CD4-positive, alpha-beta T cell treated with Interleukin-15 for 1 hour (primary cell): ENCODE measurements at places on chromosomes 3 and 15.

GRCh38 chr3:115084686-115085085 lies 62.4 kb downstream of the ZBTB20 start:
- no peak for DNase-seq

DNA sequence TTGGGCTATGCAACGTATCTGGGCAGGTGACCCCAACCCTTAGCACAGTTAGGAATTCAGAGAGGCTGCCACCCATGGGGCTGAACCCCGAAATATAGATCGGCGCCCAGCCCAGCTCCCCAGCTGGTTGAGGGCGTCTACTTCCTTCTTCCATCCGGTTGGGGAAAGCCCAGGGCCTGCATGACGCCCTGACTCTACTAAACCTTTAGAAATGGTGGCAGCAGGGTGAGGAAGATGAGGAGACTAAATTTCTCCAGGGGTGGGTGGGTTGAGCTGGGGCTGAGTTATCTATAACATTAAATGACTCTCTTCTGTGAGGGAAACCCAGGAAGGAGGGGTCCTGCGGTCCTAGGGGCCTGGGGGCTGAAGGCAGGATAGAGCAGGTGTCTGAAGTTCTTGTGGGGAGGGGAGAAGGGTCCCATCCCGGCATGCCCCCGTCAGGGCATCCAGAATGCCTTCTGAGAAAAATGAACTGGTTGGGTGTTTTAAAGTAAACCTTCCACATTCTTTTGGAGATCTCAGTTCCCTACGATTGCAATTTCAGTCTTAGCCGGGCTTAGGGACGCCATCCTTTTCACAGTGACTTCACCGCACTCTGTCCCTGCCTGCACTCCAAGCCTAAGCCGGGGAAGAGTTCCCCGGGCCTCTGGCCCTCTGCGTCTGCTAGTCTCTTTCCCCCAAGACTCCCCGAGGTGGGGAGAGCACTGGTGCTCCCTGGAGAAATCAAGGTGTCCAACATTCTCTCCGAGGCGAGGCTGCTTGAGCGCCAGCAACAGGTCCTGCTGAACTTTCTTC lies 28.5 kb downstream of the NR2F2 start:
- no peak for DNase-seq

DNA sequence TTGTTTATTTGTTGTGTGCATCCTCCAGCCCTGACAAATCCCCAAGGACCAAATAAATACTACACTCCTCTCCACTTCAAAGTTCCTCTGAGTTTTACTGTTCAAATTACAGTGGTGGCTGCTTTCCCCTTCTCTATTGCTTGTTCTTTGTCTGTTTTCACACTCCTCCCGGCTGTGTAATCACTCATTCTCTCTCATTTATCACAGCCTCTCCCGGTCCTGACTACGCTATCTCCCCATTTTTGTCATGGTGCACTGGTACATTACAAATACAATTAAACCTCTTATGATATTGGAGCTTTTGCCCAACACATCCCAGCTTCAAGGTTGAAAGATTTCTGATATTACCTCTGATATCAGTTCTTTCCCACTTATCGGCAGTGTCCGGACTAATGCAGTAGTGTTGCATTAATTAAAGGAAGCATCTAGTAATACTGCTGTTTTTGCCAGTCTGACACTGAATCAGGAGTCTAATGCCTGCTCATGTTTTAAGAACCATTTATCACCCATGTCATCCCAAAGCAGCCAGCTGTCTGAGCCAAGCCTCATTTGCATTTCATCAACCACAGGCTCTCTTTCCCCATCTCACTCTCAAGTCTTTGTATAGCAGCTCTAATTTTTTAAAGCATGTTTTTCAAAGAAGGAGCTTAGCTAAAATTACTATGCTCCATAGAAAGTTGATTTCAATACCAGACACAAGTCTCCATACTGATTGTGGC lies 740.5 kb downstream of the ROBO2 start:
- no peak for DNase-seq

- no peak for DNase-seq
Measured at GRCh38 chr3:17771177-17772017, 29.0 kb upstream of the TBC1D5 start.

- DNase-seq: no peak
Measured at GRCh38 chr3:16912400-16913263, 27.9 kb downstream of the PLCL2 start.

GRCh38 chr3:114307222-114307830 lies 13.5 kb downstream of the TIGIT start:
- no peak for DNase-seq

DNA sequence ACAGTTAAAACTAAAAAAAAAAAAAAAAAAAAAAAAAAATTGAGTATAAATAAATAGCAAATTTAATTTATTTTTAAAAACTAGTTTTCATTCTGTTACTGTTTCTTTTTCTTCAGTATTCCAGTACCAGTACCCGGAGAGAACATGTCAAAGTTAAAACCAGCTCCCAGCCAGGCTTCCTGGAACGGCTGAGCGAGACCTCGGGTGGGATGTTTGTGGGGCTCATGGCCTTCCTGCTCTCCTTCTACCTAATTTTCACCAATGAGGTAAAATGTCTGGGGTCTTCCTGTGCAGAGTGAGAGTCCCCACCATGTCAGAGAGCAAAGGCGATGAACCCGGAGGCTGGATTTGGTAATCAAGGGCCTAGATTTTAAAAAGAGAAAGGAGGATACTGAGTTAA lies 4.4 kb downstream of the TMEM43 start:
- no peak for DNase-seq

GRCh38 chr3:16063603-16064002 lies 110.9 kb upstream of the GALNT15 start:
- DNase-seq: no peak

GRCh38 chr3:127059072-127059471 lies 76.2 kb downstream of the PLXNA1 start:
- no peak for DNase-seq
